ENCODE measurements at places on chromosomes 2 and 18. TPM values are rescaled to one million over a fixed set of nuclear protein-coding genes. Genes with fewer than 3 reads are reported as not detected.
A peak's percentile ranks its signal among the peaks of the same experiment; 100 is the strongest.

GRCh38 chr2:40700231-40700954 is 248.5 kb upstream of the SLC8A1 start:
- H3K27ac ChIP-seq: no peak overlapping the region
- H3K36me3 ChIP-seq: no peaks in the 10 kb centered on the region
- H3K4me3 ChIP-seq: no peak overlapping the region
- DNase-seq: no peak
- H3K27me3 ChIP-seq: no peaks in the 10 kb centered on the region

DNA sequence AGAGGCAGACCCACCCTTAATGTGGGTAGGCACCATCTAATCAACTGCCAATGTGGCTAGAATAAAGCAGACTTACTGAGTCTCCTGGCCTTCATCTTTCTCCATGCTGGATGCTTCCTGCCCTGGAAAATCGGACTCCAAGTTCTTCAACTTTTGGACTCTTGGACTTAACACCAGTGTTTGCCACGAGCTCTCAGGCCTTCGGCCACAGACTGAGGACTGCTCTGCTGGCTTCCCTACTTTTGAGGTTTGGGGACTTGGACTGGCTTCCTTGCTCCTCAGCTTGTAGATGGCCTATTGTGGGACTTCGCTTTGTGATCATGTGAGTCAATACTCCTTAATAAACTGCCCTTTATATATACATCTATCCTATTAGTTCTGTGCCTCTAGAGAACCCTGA is 21.9 kb downstream of the ST8SIA5 start:
- no peak overlapping the region for H3K4me3 ChIP-seq
- H3K36me3 ChIP-seq: no peaks in the 10 kb centered on the region
- H3K27ac ChIP-seq: no peak overlapping the region
- DNase-seq: no peak

DNA sequence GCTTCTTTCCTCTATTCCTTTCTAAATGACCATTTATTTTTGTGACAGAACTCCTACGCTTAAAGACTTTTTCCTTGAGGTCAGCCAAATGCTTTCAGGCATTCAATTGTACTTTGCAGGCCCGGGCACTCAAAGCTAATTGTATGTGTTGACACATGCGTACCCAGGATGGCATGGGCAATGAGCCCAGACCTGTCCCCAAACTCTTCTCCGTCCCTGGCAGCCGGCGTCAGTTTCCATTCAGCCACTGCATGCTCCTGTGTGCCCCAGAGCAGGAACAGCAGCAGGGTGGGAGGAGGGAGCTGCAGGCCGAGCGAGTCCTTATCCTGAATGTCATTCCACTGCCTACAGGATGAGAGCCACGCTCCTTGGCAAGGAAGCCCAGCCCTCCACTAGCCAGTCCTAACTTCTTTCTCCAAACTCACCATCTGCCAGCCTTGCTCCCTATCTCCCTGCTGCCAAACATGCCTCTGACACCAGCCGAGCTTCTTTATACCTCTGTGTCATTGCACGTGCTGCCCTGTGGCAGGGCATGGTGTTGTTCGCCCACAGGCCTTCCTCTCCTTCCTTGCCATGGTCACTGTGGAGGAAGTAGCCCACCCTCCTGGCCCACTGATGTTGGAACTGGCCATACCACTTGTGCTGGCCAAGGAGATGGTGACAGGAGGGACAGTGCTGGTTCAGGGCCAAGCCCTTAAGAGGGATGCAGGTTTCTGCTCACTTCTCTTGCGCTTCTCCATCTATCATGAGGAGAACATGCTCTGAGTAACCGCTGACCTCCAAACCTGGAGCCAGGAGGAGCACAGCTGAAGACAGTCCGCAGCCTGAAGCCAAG is 116.9 kb upstream of the FHL2 start:
- H3K4me3 ChIP-seq: no peak overlapping the region
- peaks cover 4% of the 10 kb centered on the region for H3K27me3 ChIP-seq
- no peaks in the 10 kb centered on the region for H3K4me1 ChIP-seq
- H3K36me3 ChIP-seq: no peaks in the 10 kb centered on the region
- DNase-seq: no peak

DNA sequence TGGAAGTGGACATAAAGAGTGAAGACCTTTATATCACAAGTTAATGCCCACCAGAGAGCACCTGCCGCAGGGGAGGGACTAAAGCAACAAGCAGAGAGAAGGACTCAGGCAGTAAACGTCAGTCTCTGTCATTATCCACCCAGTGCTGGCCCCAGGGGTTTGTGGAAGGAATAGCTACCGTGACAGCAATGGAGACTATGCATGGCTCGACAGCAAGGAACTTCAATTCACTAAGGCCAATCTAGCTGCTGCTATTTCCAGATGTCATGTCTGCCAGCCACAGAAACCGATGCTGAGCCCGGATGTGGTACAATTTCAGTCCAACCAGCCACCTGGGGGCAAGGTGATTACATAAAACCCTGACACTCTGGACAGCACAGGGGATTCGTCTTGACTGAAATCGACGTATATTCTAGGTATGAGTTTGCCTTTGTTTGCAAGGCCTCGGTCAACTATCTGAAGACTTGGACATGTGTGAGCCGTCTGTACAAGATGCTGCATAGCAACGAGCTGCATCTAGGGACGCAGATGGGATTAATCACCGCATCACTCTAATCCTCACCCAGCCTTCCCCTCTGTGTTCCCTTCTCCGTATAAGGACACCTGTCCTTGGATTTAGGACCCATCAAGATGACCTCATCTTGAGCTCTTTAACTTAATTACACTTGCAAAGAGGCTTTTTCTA is 154.1 kb upstream of the SH3BP4 start:
- peaks cover 9% of the 10 kb centered on the region for H3K27me3 ChIP-seq
- no peak overlapping the region for H3K27ac ChIP-seq
- no peaks in the 10 kb centered on the region for H3K4me1 ChIP-seq
- no peaks in the 10 kb centered on the region for H3K36me3 ChIP-seq

DNA sequence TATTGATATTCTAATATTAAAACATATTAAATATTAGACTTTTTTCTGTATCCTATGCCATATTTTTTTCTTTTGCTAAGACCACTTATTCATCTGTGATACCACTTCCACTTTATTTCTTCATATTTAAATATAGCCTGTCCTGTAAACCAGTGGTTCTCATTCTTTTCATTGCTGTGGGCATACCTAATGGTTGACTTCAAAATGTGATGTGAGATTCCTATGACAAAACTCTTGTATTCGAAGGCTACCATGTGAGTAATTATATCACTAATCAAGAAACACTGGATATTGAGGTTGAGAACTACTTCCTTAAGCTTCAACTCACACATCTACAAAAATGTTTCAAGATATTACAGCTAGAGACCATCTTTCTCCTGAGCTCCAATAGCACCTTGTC is 3.6 kb downstream of the SCRN3 start:
- H3K4me3 ChIP-seq: no peak overlapping the region
- H3K4me1 ChIP-seq: peaks cover 25% of the 10 kb centered on the region
- no peak for DNase-seq
- H3K36me3 ChIP-seq: peaks cover 14% of the 10 kb centered on the region
- no peak overlapping the region for H3K27ac ChIP-seq

Gene NR4A2
- 21.7 TPM for polyA plus RNA-seq

Gene CXCR4
- 758 TPM for polyA plus RNA-seq

- H3K27me3 ChIP-seq: peaks cover 22% of the 10 kb centered on the region
- DNase-seq: no peak
- peaks cover 5% of the 10 kb centered on the region for H3K36me3 ChIP-seq
- no peak overlapping the region for H3K4me3 ChIP-seq
- H3K4me1 ChIP-seq: peaks cover 91% of the 10 kb centered on the region
- H3K27ac ChIP-seq: peak overlapping the region; percentile 84
These were observed 78.2 kb downstream of the ZEB2 start for GRCh38 chr2:144441711-144442141.

Gene LYG1
- 0.61 TPM for polyA plus RNA-seq

Gene PRSS56
- polyA plus RNA-seq: not detected

DNA sequence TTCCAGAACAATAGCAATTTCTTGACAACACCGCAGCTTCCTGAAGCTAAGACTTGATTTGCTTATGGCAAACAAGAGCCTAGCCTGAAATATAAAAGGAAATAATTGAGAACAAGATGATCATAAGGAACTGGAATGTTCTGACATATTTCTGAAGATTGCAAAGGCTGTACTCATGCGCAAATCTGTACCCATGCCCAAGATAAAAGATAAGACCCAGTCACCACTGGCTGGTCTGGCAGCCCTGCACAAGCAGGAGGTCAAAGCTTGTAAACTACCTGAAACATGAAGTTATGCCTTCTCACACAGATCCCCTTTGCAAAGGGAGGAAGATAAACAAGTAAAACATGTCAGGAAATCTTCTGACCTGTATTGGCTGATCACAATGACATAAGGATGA is 160.8 kb upstream of the GYPC start:
- H3K27me3 ChIP-seq: peaks cover 2% of the 10 kb centered on the region
- H3K4me3 ChIP-seq: no peak overlapping the region
- H3K36me3 ChIP-seq: no peaks in the 10 kb centered on the region
- no peaks in the 10 kb centered on the region for H3K4me1 ChIP-seq

GRCh38 chr2:160737247-160737646 is 243.6 kb upstream of the RBMS1 start:
- H3K27ac ChIP-seq: no peak overlapping the region
- no peak overlapping the region for H3K4me3 ChIP-seq
- H3K27me3 ChIP-seq: peaks cover 1% of the 10 kb centered on the region
- peaks cover 4% of the 10 kb centered on the region for H3K36me3 ChIP-seq
- H3K4me1 ChIP-seq: no peaks in the 10 kb centered on the region

DNA sequence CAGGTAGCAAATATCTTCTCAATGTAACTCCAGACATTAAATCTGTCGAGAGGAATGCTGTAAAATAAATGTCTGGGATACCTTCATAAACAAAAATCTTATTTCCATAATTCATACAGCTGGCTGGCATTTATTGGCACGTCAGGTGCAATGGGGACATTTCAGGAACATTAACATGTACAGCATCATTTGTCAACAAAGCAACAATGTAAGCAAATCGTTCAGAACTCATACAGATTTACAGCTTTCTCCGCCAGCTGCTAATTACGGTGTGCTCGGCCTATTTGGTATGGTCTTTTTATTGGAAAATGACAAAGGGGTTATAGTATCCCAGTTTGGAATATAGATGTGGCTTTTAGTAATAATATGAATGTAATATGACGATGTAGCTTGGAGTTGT is 464.9 kb downstream of the ARHGAP15 start:
- no peak overlapping the region for H3K4me3 ChIP-seq
- H3K4me1 ChIP-seq: peaks cover 2% of the 10 kb centered on the region
- no peak overlapping the region for H3K27ac ChIP-seq
- H3K27me3 ChIP-seq: no peaks in the 10 kb centered on the region
- H3K36me3 ChIP-seq: peaks cover 8% of the 10 kb centered on the region

GRCh38 chr2:201978986-201979385 is 54.7 kb upstream of the FZD7 start:
- DNase-seq: no peak
- no peak overlapping the region for H3K27ac ChIP-seq
- no peaks in the 10 kb centered on the region for H3K36me3 ChIP-seq
- no peaks in the 10 kb centered on the region for H3K4me1 ChIP-seq
- H3K4me3 ChIP-seq: no peak overlapping the region
